Stimulated activated CD4-positive, alpha-beta T cell treated with anti-CD3 and anti-CD28 coated beads, Interleukin-1b, Interleukin-23, amount 100 ng/mL, for 1 hour (primary cell): ENCODE measurements at places on chromosomes 7 and 10.

DNA sequence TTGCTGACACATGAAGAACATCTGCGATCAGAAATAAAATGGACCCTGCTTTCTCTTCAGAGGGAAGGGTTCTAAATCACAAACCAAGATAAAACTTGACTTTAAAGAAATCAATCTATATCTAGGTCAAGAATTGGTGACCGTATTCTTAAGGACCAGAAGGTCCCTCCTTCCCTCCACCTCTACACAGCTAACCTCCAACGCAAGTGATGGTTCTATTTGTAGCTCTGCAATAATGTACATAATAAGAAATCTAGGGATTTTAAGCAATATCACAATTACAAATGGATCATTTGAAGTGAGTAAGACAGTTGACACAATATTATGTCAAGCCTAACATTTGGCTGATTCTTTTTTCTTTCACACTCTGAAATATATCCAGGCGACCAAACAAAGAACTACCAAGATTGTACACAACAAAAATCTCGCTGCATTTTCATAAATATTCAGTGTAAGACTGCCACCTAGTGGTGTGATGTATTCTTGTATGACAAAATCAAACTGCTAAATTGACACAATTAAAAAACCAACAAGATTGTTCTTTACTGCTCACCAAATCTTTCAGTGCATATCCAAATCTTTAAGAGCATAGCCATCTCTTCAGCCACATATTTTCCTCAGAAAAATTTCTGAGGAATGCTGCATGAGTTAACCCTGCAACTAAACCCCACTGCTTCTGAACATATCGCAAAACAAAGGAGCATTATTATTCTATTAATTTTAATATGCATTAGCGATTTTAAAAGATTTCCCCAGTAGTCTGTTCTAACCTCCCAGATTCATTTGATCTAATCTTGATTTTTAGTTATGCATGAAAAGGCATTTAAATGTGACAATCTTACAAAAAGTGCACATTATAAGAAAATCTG, 44.5 kb downstream of the ICA1 start:
- no peak for DNase-seq

GRCh38 chr7:131527456-131527855, 29.0 kb downstream of the PODXL start:
- DNase-seq: no peak

- no peak for DNase-seq
These were observed 55.2 kb downstream of the DOCK4 start for GRCh38 chr7:112150823-112151641.

DNA sequence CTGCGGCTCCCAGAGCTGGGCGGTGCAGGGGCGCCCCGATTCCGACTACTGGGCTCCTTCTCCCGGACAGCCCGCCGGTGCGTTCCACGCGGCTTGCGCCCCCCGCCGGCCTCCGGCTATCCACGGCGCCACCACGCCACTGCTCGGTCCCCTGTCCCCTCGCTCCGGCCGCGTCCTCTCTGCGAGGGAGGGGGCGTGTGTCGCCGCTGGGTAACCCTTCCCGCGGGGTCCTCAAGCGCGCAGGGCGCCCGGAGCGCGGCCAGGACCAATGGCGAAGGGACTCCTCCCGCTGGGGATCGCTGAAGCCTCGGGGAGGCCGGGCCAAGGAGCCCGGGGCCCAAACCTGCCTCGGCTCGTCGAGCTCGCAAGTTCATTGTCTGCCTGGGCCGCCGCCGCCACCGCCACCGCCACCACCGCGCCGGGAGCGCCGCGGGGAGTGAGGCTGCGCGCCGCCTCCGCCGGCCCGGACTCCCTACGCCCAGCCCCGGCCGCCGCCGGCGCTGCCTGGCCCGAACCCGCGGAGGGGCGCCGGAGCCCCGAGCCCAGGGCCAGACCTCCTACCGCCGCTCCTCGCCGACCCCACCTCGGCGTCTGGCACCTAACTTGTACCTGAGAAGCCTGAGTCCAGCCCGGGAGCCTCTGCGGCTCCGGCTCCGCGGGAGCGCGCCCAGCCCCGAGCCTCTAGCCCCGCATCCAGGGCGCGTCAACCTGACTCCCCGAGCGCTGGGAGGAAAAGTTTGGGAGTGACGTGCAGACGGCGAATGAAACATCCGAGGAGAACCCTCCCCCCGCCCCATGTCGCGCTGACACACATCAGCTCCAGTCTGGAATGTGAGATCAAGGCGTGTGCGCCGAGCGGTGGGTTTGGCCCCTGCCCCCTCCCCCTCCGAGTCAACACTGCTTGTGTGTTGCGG, at the start of gene CHST15:
Gene CHST15 (minus strand): TSS at position 739 of the 914 bp plus-strand sequence. CDS start 47,386 bp downstream, outside the sequence.
- no peak for DNase-seq

DNA sequence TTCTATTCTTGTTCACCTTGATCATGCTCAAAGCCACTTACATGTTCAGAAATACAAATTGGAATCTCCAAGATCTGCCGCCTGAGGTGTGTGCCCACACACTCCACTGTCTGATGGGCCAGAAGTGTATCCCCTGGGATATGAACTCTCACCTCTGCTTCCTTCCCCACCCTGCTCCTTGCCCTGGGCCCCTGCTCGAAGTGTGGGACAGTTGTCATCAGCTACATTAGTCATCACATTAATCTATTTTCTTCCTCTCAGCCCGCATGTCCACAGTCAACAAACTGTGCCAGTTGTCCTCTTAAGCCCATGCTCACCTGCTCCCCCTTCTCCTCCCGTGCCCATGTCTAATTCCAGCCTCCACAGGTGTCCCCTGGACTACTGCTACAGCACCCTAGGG, 154.7 kb downstream of the PTPN20 start:
- no peak for DNase-seq

DNA sequence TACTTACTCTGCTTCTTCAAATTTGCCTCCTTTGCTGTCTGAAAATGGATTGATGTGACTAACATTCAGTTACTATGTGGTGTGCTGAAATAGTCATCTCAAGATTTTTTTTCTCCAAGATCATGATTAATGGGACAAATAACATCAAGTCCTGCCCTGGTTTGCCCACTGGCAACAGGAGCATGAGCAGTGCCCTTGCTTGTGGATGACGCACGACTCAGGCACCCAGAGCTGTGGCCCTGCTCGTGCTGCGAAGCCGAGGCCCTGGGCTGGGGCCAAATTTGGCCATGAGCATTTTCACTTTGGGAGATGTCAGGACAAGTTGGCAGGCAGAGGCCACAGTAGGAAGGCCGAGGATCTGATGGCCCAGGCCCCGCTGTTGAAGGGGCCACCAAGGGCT, 239.8 kb upstream of the IGFBP3 start:
- DNase-seq: no peak

- DNase-seq: no peak
These were observed 2.0 kb upstream of the GATA3 start for GRCh38 chr10:8052341-8052955.

DNA sequence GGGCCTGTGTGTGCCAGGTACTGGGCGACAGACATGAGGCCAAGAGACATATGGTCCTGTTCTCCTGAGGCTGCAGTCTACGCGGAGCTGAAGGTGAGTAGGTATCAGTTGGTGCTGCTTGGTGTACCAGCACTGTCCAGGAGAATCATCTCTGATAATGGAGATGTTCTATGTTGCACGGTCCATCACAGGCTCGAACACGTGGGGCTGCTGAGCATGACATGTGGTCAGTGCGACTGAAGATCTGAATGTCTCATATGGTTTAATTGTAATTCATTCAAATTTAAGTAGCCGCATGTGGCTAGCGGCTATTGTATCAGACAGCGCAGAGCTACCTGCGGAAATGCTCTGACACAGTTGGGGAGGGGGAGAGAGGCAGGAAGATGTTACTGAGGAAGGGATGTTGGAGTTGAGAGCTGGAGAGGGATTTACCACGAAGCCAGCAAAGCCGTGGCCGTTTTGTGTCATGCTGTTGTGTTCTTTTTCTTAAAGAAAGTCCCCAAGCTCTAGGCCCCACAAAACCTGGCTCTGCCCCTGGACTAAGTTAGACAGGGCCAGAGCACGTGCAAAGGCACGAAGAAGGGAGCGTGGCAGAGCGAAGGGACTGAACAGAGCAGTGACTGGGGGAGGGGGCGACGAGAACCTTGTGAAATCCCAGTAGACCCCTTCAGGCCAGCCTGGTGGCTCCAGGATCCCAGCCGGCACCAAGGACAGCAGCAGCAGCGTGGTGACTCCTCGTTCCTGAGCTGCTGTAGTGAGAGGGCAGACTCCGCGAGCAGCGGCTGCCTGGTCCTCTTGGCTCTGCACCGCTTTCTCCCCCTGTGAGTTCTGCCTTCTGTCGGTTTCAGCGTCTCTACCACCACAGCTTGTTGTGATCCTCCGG, 20.0 kb downstream of the SMKR1 start:
- no peak for DNase-seq

DNA sequence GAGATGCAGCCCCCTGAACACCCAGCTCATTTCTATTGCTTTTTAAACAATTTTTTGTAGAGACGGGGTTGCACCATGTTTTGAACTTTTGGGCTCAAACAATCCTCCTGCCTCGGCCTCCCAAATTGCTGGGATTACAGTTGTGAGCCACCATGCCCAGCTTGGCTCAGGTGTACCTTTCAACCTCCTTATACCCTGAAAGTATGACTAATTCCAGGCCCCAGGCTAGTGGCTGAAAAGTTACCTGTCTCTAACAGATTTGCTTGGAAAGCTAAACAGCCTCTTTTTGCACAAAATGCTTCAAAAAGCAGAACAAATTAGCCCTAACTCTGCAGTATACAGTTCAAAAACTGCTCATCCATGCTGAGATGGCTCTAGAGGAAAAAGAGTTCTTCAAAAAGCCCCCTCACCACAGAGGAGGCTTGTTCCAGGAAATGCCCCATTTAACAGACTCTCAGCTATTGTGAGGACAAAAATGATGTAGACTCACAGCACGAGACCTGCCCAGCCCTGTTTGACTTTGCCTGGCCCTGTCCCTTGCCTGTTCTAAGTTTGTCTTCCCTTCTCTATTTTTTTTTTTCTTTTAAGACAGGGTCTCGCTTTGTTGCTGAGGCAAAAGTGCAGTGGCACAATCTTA, 13.4 kb upstream of the AP1S1 start:
- DNase-seq: no peak

DNA sequence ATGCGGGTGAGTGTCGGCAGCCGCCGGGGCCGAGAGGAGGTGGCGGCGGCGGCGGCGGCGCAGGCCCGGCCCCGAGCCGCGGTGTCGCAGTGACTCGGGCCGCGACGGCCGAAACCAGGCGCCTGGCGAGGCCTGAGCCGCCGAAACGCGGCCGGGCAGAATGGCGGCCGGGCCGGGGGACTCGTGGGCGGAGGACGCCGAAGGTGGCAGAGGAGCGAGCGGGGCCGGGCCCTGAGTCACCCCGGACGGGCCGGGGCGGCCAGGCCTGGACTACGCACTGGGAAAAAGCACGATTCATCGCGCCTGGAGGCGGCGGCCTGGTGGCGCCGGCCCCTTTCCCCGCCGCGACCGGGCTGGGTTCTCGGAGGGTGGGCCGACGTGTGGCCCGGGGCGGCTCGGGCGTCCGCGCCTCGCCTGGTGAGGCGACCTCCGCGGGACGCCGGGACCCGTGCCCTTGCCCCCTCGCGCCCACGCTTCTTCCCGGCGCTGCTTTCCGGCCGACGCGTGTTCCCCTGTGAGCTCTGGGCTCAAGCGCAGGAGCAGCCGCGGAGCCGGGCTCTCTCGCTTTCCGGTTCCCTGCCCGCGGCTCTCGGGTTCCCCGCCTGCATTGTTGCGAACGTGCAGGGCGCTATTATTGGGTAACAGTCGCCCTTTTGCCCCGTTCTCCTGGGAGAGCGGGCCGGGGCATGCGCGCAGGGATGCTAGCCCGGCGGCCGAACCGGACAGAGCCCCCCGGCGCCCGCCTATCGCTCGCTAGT, 500 bp downstream of the CUL1 start:
- DNase-seq: no peak

DNA sequence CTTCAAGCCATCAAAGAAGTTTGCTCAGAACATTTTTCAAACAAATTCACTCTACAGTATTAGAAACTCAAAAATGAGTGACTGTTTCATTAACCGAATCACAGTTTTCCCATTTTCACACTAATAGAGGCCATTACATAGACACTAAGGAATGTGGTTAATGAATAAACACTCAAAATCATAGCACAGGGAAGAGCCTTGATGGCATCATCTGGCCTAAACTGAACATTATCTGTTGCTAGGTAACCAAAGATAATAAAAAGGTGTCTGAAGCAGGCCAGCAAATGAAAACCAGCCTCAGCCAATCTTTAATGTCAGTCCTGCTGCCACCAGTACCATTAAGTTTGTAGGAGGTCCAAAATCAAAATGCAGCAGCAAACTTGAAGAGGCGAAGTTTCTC, 492.4 kb upstream of the STEAP1 start:
- DNase-seq: no peak

DNA sequence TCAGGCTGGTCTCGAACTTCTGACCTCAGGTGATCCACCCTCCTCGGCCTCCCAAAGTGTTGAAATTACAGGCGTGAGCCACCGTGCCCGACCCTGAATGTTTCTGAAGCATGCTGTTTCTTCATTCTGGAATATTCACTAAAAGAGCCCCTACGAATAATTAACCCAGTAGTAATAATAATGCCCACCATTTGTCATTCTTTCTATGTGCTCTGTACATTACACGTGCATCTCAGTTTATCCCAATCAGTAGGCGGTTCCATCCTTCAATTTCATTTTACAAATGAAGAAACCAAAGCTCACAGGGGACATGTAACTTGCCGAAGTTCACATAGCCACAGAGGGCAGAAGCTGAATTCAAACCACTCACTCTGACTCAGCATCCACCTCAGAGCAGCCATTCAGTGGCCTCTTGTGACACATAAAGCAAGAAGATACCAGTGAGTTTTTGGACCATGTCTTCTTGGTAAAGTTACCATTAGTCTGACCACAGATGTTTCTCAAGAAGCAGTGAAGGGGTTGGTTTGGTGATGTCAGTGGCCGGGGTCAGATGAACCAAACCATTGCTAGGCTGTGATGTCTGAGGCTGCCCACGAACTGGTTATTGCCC, 71.9 kb upstream of the DUSP5 start:
- DNase-seq: no peak

DNA sequence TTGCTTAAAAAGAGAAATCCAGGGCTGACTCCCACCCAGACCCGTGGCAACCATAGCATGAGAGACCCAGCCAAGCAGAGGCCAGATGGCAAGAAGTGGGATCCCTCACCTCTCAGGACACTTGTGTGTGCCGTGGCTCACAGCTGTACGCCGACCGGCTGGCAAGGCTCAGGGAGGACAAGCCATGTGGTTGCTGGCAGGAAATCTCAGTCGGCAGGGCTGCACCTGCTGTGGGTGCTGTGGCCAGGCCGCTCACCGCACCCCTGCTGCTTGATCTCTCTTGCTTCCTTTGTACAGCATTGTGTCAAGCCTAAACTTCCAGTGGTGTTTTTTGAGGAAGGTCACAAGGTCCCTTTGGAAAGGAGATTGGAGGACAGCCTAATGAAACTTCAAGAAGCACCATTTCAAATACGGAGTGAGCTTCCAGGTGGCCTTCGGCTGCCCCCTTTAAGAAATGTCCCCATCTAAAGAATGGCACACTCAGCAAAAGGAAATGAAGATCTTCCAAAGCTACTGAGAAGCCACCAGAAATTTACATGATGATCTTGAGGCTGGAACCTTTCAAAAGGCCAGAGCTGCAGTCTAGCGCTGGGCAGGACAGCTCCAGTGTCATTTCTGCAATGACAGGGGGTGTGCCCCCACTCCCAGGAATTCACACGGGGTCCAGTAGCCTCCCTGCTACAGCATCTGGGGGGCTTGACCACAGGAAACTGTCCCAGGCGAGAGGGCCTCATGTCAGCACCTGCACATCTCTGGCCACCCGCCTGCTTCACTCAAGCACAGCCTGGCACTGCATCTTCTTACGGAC, 409.0 kb upstream of the MGMT start:
- DNase-seq: no peak
